SW 1271 (cell line): ENCODE measurements at places on chromosomes 4 and X.

DNA sequence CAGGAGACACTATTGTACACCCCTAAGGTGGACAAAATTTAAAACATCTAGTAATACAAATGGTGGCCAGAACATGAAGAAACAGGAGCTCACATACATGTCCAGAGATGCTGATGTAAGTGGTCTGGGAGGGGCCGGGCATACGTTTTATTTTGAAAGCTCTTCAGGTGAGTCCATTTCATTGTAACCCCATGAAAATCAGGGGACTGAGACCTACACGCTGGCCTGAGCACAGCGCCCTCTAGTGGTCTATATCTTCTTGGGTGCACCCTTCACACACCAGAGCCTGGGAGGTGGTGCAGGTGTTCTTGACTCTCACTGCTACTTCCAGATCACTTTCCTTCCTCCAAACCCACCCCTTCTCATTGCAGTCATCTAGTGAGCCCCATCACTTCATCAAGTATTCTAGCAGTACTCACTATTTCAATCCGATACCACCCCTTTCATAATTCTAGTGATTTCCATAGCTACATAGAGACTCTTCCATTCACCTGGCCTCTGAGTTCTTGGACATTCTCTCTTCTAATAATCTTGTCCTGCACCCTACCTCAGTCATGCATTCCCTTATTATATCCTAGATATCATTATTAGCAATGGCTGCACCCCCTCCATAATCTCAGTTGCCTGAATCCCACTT lies 4.3 kb upstream of the TLR6 start:
- DNase-seq: peak; percentile 66

GRCh38 chr4:34486461-34487363 lies 1757.6 kb downstream of the ARAP2 start:
- DNase-seq: no peak

GRCh38 chr4:38572793-38573192 lies 91.2 kb upstream of the KLF3 start:
- DNase-seq: no peak

DNA sequence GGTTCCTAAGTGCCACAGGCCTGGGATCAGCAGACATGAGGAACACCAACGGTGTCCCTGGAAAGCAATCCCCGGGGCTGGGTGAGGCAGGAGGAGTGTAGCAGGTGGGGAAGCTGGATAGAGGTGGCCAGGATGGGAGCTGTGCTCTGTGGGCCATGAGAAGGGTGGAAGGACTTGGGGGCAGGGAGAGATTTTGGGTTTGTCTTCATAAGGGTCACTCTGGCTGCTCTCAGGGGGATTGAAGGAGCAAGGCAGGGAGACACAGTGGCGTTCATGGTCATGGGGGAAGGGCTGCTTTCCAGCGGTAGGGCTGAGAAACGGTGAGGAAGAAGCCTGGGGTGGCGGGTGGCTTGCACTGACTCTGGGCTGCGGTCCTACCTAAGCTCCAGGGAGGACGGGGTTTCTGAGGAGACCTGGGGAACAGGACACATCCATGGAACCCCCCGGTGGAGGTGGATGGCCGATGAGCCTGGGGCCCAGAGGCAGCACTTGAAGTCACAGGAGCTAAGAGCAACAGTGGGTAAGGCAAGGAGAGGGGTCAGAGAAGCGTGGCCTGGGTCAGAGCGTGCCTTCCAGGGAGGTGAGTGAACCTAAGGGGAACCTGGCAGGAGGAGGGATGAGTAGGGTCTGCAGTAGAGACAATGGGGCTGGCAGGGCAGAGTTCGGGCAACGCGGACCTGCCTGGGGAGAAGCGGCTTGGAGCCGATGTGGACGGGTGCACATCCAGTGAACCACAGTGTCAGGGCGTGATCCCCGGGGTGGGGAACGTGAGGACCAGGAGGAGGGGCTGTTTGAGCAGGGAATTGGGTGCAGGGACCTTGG lies 12.4 kb upstream of the CTBP1 start:
- no peak for DNase-seq

DNA sequence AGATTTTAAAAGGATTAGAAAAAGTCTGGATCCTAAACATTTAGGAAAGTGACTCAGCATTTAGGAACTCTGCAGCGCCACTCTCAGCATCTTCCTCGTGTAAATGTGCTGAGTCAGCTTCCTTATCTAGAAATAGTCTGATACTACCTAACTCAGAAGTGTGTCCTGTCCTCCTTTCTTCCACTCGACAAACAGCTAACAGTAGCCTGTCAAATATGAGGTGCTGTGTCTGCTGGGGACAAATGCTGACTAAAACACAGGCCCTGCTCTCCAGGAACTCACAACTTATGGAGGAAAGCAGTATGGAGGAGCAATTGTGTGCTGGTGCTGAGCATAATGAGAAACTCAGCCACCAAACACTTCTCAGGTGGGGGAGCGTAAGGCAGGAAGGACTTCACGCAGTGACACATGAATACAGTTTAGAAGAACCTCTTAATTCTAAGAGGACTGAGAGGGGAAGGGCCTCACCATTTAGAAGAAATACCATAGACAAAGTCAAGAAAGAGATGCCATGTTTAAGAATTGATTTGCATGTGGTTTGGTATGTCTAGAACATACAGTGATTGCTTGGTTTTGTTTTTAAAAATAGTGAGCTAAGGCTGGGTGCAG lies 125.3 kb downstream of the SOWAHB start:
- peak; percentile 54 for DNase-seq

GRCh38 chr4:98630737-98631454 lies 27.5 kb downstream of the TSPAN5 start:
- no peak for DNase-seq

DNA sequence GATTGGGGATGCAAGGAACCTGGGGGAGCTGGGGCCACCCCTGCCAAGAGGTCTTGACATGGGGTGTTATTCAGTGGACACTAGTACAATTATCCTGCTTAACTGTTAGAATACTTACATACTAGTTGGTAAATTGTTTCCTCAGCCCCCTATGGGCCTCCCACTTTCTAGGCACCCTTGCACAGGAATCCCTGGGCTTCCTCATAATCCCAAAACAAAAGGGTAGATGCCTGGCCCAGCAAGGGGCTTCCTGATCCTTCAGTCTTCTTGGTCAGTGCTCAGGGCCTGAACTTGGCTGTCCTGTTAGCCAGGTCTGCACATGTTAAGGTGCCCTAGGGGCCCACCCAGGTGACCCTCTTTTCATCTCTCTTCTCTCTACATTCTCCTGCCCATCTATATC lies 48.7 kb upstream of the MSX1 start:
- no peak for DNase-seq

GRCh38 chr4:38503689-38504395 lies 160.2 kb upstream of the KLF3 start:
- DNase-seq: no peak

DNA sequence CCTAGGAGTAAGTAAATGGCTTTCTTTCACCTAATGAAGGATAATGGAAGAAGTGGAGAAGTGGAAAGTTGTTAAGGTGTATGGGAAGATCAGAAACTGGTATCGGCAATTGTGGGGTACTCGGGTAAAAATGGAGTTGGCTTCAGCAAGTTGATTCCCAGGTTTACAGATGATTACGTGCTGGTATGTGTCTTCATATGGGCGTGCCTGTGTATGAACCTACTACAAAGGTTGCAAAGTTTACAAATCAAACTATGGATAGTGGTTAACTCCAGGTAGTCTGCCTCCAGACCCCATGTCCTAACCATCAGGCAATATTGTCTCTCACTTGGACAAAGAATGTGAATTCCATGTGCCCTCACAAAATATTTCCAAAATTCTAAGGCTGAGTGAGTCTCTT lies 773 bp downstream of the TLR3 start:
- DNase-seq: no peak

DNA sequence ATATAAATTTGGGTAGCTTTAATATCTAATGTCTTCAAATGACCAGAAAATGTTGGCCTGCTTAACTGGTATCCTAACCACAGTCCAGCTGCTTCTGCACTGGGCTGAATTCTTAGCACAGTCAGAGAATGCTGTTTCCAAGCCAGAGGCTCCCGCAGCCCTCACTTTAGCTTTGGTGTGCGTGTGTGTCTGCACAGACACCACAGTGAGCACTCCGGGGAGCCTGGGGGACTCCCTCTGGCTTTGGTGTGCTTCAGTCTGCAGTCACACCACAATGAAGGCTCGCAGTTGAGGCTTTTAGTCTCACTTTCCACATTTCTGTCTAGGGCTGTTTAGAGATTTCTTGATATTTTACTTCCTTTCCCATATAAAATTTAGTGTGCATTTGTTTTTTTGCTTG lies 53.6 kb downstream of the APOO start:
- DNase-seq: no peak

DNA sequence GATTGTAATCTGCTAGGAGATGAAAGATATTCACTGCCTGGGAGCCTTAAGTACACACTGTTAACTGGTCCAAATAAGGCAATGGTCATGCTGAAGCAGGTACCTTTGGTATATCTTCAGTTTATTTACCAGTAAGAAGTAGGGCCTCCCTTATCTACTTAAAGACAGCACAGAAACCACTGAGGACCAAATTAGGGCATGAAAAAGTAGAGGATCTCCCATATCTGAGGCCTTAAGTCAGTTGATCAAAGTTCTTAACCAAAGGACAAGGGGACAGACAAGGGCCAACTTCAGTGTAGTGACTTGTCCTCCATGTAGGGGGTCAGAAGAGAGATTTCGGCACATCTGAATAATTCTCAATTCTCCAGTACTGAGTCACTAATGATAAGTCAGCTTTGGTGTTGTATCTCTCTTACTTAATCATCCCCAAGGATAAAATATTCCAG lies 59.1 kb downstream of the AMELX start:
- no peak for DNase-seq

DNA sequence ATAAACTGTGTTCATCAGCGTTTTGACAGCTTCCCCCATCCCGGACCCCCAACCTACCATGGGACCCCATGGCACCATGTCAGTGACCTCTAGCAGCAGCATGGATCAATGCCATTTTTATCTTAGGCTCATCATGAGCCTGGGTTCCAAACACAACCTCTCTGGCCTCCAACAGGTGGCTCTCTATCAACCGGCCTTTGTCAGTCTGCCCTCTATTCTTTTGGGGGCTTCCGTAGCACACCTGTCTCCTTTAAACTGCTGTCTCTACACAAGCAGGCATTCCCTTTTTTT lies 721 bp upstream of the TMEM150C start:
- DNase-seq: no peak

- no peak for DNase-seq
Observed at GRCh38 chr4:6115342-6115741, 85.0 kb downstream of the JAKMIP1 start.
